T-cell (primary cell): ENCODE measurements at places on chromosomes 3 and 15. TPM values are rescaled to one million over a fixed set of nuclear protein-coding genes. Genes with fewer than 3 reads are reported as not detected.

- no peak for DNase-seq
These were observed 9.2 kb upstream of the FNDC3B start for GRCh38 chr3:172030181-172030580.

GRCh38 chr3:158508481-158508880 lies 62.5 kb upstream of the MLF1 start:
- DNase-seq = no peak

- no peak for DNase-seq
These were observed 5.8 kb upstream of the TMEM41A start for GRCh38 chr3:185504636-185505035.

DNA sequence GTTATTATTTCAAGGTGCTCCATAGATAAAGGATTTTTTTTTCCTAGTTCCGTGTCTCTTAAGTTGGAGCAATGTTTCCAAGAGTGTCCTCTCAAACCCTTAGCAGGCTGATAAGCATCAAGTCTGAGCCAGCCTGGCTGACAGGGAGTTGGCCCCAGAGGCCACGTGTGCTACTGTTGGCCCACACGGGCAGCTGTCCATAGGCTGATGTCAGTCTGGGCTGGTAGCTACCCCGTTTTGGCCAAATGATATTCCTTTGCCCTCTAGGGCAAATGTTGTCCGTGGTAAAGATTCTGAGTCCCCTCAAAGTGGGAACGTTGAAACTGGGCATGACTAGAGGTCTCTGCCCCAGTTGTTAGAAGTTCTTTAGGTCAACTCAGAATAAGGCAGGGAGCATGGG lies 99.4 kb downstream of the FLNB start:
- DNase-seq = no peak

DNA sequence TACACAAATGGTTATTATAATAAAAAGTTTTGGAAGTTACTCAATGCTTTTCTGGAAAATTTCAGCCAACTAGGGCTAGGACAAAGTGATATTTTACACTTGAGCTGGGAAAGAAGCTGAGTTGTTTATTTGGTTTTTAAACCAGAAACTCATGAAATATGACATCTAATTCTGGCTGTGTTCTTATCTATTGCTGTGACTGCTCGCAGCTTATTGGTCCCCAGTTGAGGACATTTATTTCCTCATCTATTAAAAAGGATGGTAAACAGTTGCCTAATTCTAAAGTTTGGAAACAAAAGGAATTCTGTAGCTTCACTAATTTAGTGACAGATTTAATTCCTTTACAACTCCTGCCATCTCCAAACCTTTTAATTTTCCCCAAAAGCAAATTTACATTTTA lies 487.6 kb upstream of the IL12A start:
- no peak for DNase-seq

GRCh38 chr15:63752075-63752684 lies 81.6 kb downstream of the HERC1 start:
- DNase-seq = no peak

The SYNPR gene
- not detected for total RNA-seq

The NDN gene
- not detected for total RNA-seq

The PLA1A gene
- total RNA-seq = not detected

The IL5RA gene
- 0.73 TPM for total RNA-seq

The SNX33 gene
- 3.4 TPM for total RNA-seq
